Upper lobe of right lung (tissue), 1 donor: ENCODE measurements at places on chromosomes 7 and 10.

DNA sequence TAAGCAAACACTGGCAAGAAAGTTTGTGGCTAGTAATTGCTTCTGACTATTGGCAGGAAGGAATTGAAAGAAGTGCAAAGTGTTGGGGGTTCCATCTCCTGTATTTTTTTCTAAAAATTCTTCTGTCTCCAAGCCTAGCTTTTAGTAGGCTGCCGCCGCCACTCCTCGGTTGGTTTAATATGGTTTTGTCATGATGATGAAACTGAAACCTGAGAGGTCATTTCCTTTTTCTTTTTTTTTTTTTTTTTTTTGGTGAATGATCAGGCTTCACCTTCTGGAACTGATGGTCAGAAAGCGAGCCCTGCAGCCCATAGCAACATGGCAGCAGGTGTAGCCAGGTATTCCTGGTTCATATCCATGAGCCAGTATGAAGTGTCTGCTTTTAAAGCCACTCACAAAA is 75.3 kb upstream of the AGBL3 start:
- DNase-seq: no peak

DNA sequence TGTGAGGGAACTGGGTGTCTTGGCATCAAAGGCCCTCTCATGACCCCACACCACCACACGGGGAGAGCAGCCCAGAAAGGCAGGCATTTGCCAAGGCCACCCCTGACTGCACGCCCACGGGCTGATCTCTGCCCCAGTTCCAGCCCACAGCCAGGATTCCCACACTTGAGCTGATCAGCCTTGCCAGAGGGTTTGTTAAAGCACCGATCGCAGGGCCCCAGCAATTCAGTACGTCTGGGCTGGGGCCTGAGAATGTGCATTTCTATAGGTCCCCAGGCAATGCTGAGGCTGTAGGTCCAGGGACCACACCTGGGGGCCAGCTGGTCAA is 103.9 kb downstream of the TNS3 start:
- peak; percentile 90 for DNase-seq

GRCh38 chr10:17200001-17200911 is 1.2 kb downstream of the TRDMT1 start:
- no peak for DNase-seq

DNA sequence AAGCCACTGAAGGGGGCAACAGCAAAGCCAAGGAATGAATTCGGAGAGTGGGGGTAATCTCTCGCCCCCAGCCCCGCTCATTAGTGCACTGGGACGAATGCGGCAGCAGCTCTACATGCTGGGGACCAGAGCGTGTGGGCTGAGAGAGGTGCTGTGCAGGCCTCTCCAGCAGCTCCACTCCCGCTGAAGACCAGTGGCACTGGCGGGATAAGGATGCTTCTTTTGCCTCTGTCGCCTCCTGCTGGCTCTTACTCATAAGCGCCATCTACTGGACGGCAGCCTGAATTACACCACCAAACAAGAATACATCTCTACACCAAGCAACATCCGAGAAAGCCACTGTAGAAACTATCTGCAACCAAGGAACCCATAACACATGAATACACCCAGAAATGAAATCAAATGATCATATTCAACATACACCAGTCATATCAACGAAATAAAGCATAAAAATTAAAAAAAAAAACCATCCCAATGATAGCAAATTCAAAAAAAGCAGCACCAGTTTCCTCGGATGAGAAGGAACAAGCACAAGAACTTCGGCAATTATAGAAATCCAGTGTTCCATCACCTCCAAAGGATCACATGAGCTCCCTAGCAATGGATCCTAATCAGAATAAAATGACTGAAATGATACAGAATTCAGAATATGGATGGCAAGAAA is 79.0 kb upstream of the TMEM168 start:
- no peak for DNase-seq

DNA sequence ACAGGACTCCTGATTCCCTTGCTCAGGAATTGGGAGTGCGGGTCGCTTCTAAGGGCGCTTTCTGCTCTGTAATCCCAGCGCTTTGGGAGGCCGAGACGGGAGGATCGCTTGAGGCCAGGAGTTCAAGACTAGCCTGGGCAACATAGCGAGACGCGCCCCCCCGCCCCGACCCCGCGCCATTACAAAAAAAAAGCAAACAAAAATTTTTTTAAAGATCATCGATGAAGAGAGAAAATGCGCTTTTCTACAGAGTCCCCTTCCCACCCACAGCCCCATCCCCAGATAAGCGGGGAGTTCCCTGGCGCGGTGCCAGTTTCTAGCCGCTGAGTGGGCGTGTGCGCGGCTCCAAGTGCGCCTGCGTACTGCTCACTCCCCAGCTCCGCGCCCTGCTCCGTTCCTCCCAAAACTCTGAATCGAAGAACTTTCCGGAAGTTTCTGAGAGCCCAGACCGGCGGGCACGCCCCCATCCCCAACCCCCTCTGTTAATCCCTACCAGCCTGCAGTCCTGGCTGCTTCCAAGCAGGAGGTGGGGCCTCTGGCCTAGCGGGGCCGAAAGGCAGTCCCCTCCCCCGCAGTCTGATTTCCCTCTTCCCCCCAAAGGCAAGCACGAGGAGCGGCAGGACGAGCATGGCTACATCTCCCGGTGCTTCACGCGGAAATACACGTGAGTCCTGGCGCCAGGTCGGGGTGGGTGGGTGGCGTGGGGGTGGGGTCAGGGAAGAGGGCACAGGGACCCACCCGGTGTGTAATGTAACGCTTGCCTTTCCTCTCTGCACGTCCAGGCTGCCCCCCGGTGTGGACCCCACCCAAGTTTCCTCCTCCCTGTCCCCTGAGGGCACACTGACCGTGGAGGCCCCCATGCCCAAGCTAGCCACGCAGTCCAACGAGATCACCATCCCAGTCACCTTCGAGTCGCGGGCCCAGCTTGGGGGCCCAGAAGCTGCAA is 1.0 kb downstream of the HSPB1 start:
- DNase-seq: peak; percentile 94

GRCh38 chr7:80722616-80723195 is 84.3 kb downstream of the CD36 start:
- peak; percentile 64 for DNase-seq

DNA sequence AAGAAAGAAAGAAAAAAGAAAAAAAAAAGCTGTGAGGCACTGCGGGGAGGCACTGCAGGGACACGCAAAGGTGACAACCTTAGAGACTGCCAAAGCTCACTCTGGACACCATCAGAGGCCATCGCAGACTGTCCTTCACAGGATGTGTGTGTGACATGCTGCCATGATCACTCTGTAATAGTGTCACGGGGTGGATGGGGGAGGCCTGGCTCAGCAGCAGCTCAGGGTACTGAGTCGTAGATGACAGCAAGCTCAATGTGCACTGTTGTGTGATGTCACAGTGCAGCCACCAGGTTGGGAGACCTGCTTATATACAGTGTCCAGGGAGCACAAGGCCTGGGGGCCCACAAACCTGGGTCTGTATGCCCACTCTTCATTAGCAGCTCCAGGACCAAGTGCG is 83.3 kb downstream of the SLIT1 start:
- no peak for DNase-seq

GRCh38 chr10:11986593-11987216 is 55.9 kb downstream of the UPF2 start:
- peak; percentile 73 for DNase-seq

DNA sequence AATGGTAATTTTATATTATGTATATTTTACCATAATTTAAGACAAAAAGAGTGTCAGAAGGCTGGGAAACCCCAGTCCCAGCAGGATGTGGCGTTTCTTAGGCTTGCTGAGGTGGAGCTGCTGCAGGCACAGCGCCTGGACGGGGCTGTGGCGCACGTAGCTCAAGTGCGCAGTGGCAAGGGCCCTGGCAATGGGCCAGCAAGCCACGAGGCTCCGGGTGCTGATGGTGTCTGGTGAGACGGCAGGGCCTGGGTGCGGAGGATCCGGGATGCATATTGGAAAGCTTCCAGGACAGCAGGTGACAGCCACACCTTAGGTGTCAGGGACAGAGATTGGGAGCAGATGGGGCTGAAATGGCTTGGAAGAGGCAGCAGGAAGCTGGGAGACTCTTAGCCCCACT is 37.2 kb downstream of the CLEC2L start:
- peak; percentile 52 for DNase-seq

DNA sequence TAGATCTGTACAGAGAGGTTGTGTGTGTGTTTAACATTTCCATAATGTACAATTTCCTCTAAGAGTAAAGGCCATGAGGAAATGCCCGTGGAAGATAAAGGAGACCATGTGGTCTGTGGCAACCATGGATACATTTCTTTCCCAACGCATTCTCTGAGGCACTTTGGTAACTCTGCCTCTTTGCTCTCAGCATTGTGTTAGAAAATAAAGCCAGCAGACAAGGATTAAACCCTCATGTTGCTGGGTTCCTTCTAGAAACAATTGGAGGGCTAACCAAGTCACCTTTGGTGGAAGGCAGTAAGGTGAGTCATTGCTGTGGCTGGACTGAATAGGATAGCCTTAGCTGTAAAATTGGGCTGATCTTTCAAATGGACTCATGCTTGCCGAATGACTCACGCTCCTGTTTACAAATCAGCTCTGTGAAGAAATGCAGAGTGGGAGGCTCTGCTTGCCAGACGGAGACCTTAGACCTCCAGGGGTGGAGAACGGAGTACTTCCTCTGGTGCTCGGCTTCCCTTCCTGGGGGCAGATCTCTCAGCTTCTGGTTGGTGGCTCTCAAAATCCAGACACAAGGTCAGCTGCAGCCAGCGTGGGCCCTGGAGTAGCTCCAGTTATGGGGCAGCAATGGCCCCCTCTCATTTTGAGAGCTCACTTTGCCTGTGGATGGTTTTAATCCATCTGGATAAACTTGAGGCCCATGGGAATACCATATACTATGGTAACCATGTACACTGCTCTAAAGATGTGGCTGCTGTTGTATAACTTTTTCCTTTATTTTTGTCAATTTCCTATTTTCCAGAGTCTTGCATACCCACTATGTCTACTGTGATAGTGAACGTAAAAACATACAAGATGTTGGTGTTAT is 137.3 kb downstream of the TCF7L2 start:
- DNase-seq: peak; percentile 77

DNA sequence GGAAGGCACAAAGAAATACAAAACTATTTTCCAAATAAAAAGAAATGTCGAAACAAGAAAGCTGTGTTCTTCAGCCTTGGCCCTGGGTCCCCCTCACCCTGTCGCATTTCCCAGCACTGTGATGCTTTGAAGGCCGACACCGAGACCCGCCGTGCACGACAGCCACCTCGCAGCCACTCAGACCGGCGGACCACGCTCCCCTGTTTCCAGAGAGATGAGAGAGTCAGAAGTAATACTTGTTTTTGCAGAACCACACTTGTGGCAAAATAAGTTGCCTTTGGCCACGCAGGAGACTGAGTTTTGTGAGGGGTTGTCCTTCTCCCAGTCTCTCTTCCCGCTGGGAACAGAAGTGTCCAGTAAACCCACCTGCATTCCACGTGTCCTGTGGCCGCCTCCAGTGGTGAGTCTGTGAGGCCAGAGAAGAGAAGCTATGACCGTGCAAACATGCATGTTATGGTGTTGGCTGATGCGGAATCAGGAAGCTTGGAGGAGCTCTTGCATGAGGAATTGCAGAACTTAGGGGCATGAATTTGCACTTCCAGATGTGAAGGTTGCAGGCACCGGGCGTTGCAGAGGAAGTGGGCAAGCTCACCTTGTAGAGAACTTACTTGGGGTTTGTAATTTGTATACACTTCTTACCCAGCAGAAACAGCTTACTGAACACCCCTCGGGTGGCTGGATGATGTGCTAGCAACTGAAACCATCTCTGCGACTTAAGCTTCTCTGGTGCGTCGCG is 194.5 kb downstream of the EBF3 start:
- no peak for DNase-seq

- DNase-seq: no peak
Observed at GRCh38 chr10:49109669-49110340, 5.5 kb downstream of the VSTM4 start.

- no peak for DNase-seq
Observed at GRCh38 chr7:7765422-7765821, 47.0 kb upstream of the RPA3 start.

DNA sequence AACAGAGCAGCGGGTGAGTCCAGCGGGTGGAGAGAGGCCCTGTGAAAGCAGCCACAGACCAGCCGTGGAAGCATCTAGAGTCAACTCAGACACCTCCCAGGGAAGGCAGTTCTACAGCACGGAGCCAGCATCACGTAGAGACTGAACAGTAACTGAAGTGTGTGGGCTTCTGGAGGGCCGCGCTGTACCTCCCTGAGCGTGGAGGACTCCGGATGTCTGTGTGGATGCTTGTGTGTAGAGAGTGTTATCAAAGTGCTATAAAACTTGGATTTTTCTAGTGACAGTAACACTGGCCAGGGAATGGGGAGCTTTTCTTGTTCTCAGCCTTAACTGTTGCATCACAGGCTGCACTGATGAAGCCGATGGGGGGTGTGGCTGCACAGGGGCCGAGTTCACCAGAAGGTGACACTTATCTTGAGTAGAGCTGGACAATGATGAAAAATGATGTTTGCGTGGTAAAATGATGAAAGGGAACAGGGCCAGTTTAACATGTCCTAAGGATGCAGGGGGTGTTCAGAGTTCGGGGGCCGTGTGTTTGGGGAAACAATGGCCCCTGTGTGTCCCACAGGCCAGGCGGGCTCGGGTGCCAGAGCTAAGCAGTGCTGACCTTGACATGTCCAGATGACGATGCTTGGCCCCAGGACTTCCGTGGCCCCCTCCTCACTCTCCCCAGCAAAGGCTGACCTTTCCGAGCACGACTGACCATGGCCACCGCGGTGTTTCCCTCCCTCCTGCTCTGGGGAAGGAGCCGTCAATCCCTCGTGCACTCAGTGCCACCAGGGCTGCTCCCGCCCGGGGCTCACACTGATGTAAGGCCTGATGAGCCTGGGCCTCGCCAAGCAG is 21.9 kb downstream of the MNX1 start:
- DNase-seq: no peak

DNA sequence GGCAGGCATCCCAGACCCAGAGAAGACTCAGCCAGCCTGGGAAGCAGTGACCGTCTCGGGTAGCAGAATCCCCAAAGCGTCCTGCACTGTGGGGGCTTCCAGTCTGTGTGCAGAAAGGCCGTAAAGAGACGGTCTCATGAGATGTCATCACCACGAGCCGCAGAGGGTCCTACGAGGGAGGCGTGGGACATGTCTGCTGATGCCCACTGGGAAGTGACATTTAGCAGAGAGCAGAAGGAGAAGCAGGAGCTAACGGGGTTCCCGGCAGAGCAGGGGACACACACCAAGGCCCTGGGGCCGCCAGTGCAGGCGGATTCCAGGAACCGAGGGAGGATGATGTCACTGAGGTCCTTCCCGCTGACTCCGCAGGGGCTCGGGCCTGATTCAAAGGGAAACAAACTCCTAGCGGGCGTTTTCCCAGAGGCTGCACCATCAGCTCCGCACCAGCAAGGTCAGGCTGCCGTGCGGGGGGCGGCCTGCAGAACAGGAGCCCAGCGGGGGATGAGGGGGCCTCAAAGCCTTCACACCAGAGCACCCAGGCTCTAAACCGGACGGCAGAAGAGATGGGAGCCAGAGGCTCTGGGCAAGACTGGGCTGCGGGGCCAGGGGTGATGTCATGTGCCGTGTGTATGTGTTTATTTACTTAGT is 85.4 kb upstream of the PDGFA start:
- peak; percentile 61 for DNase-seq

DNA sequence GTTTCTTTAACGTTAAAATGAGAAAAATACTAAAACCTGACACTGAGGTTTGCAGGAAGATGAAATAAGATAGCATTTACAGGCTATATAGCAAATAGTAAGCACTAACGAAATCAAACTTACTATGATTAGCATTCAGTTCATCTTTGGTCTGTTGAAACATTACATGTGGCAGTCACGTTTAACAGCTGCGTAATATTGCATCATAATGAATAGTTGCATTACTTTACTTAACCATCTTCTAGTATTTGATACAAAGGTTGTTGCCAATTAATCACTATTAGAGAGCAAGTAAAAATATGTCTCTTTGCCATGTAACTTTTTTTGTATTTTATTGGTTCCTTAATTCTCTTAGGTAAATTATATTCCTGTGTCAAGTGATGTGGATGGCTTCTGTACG is 131.8 kb upstream of the GHITM start:
- no peak for DNase-seq

- no peak for DNase-seq
Observed at GRCh38 chr7:34709771-34710170, 51.8 kb downstream of the NPSR1 start.
